ENCODE measurements at places on chromosomes 4 and X.

DNA sequence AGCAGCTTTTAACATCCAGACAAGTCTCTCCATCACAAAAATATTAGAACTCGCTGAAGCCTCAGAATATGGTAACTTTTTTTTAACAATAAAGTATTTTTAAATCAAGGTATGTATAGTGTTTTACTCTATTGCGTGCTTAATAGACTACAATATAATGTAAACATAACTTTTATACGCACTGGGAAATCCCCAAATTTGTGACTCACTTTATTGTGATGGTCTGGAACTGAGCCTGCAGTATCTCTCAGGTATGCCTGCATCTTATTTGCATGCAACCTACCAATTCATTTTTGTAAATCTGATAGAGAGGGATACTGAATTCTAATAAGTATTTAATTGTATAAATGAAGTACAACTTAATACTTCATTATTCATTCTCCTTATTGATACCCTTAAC is 823.5 kb downstream of the ADGRL3 start:
- no peak for DNase-seq

DNA sequence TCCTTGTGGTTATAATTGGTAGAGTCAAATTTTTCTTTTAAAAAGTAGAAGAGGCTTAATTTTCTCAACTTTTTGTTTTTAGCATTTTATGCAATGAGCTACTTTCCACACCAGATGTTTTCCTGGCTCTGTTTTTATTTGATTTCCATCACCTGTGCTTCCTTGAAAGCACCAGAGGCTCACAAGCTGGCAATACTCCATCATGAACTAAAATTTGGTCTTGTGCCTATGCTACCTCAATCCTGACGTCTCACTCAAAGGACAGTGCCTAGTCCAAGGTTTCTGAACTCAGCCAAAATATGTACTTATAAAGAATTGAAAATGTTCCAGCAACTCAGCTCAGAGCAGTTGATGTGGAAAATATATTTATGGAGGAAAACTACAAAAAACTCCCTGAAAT is 914.0 kb upstream of the PRKX start:
- DNase-seq, result no peak

DNA sequence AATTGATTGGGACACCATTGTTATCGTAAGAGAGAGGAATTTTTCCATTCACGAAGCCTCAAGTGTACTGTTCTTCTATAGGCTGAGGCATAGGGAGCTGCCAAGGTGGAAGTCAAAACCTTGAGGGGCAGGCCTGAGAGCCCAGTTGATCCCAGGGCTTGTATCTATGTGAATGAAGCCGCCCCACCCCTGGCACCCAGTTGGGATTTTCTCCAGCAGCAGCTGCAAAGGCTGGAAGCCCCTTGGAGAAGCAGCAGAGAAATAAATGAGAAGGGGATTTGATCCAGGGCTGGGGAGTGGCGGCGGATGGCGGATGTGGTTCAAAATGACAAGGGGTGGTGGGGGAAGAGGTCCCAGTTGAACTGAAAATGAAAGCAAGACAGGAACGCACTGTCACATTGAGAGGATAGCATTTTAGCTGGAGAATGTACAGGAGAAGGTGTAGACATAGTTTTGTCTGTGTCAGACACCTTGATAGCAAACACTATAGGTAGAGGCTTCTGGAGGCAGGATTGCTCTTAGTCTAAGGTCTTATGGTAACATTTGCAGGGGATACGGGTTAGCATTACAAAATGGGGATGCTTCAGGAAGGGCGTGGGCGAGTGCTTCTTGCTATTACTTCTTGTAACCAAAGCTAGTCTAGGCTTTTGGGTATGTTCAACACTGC is 32.6 kb downstream of the DOCK11 start:
- no peak for DNase-seq

GRCh38 chrX:103063191-103063845 is 653 bp downstream of the BEX1 start:
- DNase-seq, result no peak
